Psoas muscle (tissue), 8 donors: ENCODE measurements at places on chromosomes 7 and 10.

DNA sequence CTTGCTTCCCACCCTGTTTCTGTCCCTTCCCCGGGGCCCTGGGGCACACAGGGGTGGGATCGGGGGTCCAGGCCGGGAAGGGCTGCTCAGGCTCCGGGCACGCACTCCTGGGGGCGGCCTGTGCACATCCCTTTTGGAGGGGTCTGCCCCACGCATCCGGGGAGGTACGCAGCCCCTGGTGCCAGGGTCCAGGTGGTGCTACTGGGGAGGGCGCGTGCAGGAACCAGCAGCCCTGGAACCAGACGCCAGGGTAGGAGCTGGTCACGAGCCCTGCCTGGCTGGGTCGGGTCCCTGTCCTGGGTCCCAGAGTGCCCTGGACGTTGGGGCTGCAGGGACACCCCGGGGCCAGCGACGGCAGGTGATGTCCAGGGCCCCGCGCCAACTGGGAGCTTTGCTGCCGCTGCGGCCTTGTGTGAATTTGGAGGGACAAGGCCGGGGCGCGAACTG, 53.4 kb downstream of the GLRX3 start:
- no peak for DNase-seq

DNA sequence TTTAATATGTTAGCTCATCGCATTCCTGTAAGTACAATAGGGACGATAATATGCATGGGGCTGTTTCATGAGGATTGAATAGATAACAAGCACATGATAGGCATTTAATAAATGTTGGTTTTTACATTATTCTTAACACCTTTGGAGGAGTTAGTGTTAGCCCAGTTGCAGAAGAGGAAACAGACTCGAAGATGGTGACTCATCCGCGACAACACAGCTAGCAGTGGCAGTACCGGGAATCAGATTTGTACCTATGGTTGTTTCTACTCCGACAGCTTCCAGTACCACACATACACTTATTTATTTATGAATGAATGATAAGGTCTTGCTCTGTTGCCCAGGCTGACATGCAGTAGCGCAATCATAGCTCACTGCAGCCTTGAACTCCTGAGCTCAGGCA, 2.9 kb downstream of the LRMDA start:
- no peak for DNase-seq

GRCh38 chr7:158396982-158397862, 190.4 kb downstream of the PTPRN2 start:
- DNase-seq, result no peak

- DNase-seq, result no peak
These were observed 323.1 kb upstream of the KIAA1217 start for GRCh38 chr10:23885853-23886252.

DNA sequence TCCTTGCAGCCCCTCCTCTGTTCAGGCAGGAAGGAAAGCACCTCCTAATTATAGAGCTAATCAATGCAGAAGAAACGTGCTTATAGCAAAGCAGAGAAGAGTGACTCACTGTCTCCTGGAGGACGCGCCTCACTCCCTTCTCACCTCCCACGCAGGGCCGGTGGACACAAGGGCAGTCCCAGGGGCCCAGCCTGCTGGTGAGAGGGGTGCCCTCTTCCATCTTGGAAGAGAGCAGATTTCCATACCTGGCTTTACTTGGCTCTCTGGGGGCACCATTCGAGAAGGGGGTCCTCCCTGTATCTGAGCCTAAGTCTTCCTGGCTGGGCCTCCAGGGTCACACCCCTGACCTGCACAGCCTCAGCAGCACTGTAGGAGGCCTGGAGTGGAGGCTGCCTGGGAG, 55.8 kb downstream of the RASGEF1A start:
- peak; percentile 1 for DNase-seq

GRCh38 chr10:132578287-132578951, 40.8 kb downstream of the INPP5A start:
- DNase-seq, result no peak

DNA sequence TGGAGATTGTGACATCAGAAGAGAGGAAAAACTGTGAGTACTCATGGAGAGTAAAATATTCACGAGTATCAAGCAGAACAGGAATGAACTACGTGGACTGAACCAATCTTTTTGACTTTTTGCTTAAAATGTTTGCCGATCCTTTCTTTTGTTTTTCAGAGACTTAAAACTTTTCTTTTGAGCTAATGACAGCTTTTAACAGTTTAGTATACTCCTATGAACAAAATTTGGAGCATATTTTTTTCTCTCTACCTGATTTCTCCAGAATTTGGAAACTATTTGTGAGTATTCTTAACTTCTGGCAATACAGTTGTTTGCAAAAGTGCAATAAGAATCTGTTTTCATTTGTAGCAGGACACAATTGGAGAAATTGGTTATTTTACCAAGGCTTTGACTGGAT, 786.3 kb downstream of the SORCS1 start:
- DNase-seq, result no peak

DNA sequence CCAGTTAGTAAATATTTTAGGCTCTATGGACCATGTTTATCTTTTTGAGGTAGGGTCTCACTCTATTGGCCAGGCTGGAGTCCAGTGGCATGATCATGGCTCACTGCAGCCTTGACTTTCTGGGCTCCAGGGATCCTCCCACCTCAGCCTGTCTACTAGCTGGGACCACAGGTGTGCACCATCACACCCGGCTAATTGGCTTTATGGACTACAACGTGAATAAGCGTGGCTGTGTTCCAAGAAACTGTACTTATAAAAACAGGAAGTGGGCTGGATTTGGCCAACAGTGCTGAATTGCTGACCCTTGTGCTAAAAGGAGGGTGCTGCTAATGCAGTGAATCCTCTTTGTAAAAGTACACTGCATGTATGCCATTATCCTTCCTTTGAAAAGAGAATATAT, 111.7 kb upstream of the CDK13 start:
- no peak for DNase-seq

DNA sequence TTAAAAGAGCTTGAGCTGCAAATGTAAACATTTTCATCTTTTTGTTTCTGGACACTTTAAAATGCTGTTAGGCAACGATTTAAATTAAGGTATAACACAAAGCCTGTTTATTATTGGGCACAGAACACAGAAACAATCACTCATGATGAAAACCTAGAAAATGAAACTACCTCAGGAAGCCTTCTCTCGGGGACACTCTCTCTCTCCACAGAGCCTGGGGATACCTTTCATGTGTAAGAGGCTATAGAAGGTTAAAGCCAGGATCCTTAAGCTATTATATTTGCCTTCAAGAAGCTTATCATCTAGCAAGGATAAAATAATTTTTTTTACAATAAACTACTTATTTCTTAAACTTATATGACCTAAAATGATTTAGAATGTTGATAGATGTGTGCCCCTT, 194.1 kb downstream of the SKAP2 start:
- no peak for DNase-seq

DNA sequence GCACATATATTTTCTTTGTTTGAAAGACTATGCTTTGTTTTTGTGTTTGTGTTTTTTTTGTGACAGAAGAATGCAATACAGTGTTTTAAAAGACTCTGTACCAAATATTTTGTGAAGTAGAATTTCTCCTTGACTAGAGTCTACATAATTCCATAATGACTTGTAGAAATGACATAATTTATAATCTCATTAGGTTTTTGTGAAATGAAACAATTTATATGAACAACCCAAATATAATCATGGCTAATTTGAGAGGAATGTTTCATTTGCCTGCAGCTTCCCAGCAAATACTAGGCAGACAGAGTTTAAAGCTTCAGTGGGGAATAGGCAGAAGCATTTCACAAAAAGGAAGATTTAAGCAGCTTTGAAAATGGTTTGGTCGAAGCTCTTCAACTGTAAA, 215.6 kb upstream of the LRRN3 start:
- DNase-seq, result no peak

- no peak for DNase-seq
These were observed 54.5 kb downstream of the NRP1 start for GRCh38 chr10:33279811-33280602.

- no peak for DNase-seq
These were observed 23.1 kb upstream of the MACC1 start for GRCh38 chr7:20240080-20240926.

DNA sequence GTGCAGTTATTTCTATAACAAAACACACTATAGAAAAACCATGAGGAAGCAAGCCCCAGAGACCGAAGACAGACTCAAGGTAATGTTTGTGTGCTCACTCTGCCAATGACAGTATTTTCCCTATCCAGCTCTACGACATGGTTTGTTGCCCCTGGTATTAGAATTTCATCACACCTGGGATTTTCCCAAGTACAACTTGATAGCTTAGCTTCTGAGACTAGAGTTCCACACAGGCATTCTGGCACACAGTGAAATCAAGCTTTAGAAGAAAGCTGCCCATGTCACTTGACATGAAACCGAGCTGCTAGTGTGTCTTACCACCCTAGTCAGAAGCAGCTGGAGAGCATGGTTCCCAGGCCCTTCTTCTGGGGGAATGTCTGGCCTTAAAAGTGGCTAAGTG, 44.1 kb upstream of the AKR1E2 start:
- DNase-seq, result no peak

DNA sequence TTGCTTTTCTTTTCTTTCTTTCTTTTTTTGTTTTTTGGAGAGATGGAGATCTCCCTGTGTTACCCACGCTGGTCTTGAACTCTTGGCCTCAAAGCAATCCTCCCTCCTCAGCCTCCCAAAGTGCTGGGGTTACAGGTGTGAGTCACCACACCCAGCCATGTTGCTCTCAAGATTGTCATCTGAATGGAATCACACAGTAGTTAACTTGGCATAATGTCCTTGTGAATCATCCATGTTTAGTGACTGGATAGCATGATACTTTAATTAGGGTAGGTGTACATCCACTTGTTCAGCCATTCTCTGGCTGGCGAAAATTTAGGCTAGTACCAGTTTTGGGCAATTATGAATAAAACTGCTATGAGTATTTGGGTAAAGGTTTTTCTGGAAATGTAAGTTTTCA, 15.4 kb upstream of the GRB10 start:
- DNase-seq, result no peak

GRCh38 chr7:6179620-6180343, 92.6 kb downstream of the CYTH3 start:
- no peak for DNase-seq

DNA sequence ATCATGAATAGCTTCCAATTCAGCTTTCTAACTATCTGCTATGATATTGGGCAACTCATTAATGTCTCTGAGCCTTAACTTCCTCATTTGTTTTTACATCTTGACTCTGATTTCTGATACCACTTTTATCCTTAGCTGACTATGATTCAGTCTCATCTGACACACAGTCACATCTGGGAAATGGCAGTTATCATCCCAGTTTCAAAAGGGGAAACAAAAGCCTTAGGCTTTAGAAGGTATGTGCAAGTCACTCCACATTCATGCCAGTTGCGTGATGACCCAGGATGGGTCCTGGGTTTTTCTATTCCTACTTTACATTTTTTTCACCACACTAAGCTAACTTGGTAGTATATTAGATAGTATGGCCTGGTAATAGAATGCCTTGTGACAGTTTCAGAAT, 12.7 kb downstream of the SCIN start:
- DNase-seq, result no peak
